ENCODE measurements at places on chromosomes 4 and X. TPM values are rescaled to one million over a fixed set of nuclear protein-coding genes. Genes with fewer than 3 reads are reported as not detected.

CYSLTR1 gene
- total RNA-seq = under 0.01 TPM

TIGD4 gene
- total RNA-seq = under 0.01 TPM

GPRASP1 gene
- total RNA-seq = 2.6 TPM

C4orf50 gene
- total RNA-seq = not detected

DIPK2B gene
- total RNA-seq = not detected

ARSJ gene
- total RNA-seq = 69.5 TPM

RPS6KA6 gene
- 16.8 TPM for total RNA-seq

FGB gene
- total RNA-seq = not detected
